ENCODE measurements at places on chromosomes 13 and 19.

DNA sequence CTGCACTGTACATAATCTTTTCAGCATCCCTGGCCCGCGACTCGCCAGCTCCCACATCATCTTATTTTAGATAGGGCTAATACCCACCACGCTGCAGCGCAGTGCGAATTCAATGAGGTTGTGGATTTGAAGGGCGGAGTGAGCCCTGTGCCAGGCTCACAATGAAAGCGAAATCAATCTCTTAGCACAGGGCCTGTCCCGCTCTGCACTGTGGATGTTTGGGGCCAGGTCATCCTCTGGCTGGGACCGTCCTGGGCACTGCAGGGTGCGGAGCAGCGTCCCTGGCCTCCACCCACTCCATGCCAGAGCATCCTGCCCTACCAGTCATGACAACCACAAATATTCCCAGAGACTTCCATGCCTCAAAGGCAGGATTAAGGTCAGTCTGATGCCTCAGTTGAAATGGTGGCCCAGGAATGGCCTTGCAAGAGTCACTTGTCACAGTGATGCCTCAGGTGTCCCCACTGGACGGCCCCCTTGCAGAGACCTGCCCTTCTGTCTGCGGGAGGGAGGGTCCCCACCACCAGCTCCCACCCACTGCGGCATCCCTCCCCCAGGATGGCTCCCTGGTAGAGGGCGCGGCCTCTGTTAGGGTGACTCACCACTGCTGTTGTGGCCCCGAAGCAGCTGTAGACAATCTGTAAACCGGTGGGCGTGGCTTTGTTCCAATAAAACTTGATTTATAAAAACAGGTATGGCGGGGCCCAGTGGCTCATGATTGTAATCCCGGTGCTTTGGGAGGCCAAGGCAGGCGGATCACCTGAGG, 5.6 kb downstream of the UHRF1 start:
- peak; percentile 10 for DNase-seq

GRCh38 chr13:112722433-112723263, 32.8 kb downstream of the ATP11A start:
- DNase-seq = no peak

DNA sequence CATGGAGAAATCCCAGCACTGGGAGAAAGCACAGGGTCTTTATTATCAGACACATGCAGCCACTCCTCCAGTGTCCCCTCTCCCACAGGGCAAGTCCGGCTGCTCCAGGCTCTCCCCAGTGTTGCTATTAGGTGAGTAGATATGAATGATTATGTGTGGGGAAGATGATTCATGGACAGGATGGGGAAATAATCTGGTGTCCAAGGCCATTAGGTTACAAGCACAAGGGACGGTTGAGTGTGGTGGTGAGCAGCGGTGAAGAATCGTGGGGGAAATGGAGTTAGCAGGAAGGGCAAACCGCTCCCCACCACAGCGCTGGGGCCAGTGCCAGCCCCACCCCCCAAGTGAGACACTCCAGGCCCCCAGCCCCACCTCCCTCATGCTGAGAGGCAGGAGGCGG, 19.0 kb downstream of the CD177 start:
- DNase-seq = no peak

- no peak for DNase-seq
These were observed 118.0 kb downstream of the KDM4B start for GRCh38 chr19:5086725-5087439.

GRCh38 chr13:41246969-41247680, 16.3 kb downstream of the MTRF1 start:
- no peak for DNase-seq

- peak; percentile 79 for DNase-seq
These were observed 15.0 kb upstream of the EMC10 start for GRCh38 chr19:50461066-50461875.

- DNase-seq = peak; percentile 90
These were observed at the start of gene ZNF426 for GRCh38 chr19:9538183-9539058. TSS of gene ZNF426 (minus strand) at chr19:9538645. CDS start at chr19:9536232, 2,413 bp downstream.

- no peak for DNase-seq
These were observed 2.3 kb downstream of the ATP13A1 start for GRCh38 chr19:19661141-19661674.

GRCh38 chr13:20457670-20458069, 68.0 kb downstream of the CRYL1 start:
- DNase-seq = no peak

- DNase-seq = peak; percentile 58
These were observed 17.0 kb downstream of the KL start for GRCh38 chr13:33033051-33033812.

GRCh38 chr19:38836159-38836982, 4.8 kb upstream of the ECH1 start:
- DNase-seq = no peak

DNA sequence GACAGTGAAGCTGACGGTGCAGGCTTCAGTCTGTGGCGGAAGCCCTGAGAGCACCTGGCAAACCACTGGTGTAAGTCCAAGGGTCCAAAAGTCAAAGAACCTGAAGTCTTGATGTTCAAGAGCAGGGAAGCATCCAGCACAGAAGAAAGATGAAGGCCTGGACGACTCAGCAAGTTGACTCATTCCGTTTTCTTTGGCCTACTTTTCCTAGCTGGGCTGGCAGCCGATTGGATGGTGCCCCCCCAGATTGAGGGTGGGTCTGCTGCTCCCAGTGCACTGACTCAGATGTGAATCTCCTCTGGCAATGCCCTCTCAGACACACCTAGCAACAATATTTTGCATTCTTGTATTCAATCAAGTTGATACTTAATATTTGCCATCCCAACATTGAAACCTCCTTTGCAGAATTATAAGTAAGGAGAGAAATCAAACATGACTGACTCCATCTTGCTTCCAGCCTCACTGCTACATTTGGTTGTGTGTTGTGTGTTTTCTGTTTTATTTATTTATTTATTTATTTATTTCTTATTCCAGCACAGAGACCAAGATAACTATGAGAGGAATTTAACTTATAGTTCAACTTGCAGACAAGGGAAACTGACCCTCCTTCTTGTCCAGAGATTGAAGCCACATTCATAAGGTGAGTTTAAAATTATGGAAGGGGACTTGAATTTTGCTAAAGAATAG, 32.8 kb downstream of the IGFL2 start:
- no peak for DNase-seq

DNA sequence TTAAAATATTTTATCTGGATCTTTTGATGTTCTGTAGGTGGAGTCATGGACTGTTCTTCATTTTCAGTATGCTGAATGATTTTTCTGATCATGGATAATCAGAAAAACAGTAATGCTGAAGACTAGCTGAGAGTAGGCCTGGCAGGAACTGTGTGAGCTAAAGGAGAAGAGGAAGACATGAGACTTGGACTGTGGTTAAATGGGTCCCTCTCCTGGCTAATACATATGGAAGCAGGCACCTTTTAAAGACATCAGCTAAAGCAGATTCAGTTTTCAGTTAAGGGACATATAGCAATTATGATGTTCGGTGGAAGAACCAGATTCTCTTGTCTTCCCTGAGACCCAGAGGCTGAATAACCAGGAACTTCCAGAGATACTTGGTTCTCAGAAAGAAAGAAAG, 169.4 kb downstream of the OLFM4 start:
- DNase-seq = no peak

GRCh38 chr19:45103508-45104319, 10.7 kb downstream of the PPP1R37 start:
- no peak for DNase-seq

- peak; percentile 86 for DNase-seq
These were observed 24.9 kb downstream of the EPS15L1 start for GRCh38 chr19:16446724-16447368.

Data from inflammatory macrophage (primary cell).